Right kidney (tissue), 9 donors: ENCODE measurements at places on chromosomes 4 and X.

GRCh38 chr4:25795566-25796454 lies 67.0 kb downstream of the SEL1L3 start:
- no peak for DNase-seq

GRCh38 chr4:188295899-188296298 lies 156.7 kb downstream of the TRIML1 start:
- no peak for DNase-seq

DNA sequence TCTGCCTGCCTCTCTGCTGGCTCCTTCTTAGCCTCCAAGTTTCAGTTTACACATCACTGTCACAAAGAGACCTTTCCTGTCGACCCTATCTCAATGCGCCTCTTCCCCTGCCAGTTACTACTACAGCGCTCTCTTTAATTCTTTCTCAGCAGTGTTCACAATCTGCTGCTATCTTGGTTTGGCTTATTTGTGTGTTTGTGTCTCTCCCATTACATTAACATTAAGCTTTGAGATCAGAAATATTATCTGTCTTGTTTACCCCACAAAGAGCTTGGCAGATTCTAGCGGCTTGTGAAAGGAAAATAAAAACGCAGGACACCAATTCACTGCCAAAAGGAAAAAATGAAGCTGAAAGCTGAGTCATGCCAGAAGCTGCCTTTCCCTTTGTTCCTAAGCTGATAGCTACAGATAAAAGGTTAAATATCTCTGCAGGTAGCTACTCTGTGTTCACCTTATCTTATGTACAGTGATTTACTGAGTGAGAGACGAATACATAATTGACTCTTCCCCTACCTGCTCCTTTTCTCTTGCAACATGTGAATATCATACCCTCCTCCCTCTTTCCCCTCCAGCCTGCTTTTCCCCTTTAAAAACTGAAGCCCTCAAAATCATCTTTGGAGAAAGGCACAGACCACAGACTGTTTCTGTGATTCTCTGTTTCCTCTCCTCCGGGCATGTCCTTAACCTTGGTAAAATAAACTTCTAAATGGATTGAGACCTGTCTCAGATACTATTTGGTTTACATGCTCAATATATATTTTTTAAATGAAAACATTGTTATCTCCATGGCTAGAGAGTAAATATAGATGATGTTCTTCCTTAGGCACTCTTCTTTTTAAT lies 19.3 kb upstream of the SLC9A7 start:
- no peak for DNase-seq

DNA sequence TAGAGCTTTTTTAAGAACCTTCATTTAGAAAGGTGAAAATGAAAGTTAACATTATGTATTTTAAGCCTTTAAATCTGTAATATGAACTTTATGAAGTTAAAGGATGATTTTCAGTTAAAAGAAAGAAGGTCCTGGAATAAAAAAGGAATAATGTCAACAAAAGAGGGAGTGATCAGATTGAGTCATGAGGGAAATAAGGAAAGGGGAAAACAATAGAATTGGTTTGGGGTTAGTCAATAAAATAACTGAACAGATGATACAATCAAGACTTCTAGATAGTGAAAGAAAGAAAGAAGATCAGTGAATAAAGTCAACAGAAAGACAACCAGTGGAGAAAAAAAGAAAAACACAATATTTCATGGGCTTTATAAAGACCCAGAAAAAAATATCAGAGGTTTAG lies 291.6 kb upstream of the ARSJ start:
- no peak for DNase-seq

- DNase-seq, result no peak
These were observed 326.5 kb downstream of the ASMT start for GRCh38 chrX:1941321-1941720.

DNA sequence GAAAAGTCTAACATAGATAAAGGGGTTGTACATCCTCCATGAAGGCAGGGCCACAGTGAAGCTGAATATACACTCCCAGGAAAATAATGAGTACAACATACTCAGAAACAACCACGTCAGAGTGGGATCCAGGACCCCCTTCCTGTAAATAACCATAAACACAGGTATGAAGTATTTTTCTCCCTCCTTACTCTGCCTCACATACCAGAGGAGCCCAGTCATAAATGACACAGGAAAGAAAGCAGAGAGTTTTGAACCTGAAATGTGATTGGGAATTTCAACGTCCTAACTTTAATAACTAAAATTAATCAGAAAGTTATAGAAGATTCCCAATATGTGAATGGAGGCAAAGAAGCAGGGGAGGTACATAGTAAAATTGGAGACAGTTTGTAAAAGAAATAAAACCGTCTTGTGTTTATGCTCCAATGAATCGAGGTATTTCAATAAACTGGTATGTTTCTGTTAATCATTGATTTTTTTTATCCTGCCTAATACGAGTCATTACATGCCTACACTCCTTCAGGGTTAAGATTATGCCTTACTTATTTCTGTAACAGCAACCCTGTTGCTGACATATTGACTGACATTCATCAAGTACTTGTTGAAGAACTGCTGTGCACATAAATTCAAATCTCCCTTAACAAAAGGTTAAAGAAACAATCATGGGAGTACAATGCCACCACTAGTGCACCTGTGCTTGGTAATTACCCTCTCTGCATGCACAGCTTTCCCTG lies 431.3 kb downstream of the KCNIP4 start:
- no peak for DNase-seq

DNA sequence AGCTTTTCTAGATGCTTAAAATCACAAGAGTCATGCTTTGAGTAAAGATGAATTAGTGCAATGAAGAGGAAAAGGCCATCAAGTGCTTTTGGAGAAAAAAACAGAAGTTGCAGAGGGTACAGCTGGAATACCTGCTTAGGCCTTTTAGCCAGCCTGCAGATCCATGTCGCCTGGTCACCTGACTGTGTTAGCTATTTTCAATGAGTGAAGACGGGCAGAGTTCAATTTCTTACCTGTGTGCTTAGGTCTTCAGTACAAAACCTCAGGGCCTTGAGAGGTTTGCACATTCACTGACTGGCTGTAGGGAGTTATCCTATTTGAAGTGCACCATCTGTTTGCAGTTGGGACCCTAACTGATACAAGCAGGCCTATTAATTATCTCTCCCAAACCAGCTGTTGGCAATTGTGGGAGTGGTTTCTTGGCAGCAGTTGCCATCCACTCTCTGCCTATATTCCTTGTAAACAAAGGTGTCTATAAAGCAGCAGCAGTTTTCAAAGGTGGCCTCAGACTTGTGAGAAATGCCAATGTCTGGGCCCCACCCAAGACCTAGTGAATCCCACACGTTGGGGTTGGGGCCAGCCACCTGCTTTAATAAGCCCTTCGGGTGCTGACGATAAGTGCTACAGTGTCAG lies 16.3 kb upstream of the FAT1 start:
- no peak for DNase-seq

- DNase-seq, result no peak
These were observed 163.6 kb downstream of the ZNF674 start for GRCh38 chrX:46381630-46382029.

DNA sequence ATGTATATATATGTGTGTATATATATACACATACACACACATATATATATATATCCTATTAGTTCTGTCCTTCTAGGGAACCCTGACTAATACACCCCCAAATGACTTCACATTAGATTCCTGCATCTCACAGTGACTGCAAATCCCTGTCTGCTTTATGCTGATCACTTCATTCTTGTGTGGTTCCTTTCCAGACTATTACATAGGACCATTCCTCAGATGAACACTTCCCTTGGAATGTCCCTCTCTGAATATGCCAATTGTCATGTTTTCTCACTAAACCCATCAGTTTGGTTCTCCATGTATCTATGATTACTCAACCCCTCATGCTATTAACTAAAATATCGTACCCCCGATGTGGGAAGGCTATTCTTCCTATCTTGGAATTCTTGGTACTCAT lies 605.2 kb upstream of the NR3C2 start:
- no peak for DNase-seq

DNA sequence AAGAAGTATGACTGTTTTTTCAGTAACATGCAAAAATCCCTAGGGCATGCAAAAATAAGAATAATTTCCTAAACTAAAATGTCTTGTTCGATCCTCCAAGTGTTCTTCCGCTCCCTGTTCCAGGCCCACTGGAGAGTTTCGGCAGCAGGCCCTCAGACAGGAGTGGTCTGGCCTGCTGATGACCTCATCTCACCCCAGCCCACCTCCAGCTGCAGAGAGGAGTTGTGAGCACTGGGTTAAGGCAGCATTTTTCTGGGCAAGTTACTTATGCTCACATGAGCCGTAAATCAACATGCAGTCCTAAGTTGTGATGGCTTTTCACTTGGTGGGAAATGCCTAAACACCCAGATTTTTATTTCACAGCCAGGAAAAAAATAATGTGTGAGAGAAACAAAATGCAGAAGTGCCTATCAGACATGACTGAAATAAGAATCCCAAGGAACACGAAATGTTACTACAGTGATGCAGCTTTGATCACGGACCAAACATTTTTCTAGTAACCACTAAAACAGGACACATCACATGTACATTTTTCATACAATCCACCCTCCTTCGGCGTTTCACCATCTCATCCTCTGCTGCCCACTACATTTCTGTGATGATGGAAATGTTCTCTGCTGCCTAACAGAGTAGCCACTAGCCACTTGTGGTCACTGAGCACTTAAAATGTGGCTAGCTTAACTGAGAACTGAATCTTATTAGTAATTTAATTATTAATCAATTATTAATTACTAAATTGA lies 153.3 kb upstream of the TBL1X start:
- DNase-seq, result no peak

DNA sequence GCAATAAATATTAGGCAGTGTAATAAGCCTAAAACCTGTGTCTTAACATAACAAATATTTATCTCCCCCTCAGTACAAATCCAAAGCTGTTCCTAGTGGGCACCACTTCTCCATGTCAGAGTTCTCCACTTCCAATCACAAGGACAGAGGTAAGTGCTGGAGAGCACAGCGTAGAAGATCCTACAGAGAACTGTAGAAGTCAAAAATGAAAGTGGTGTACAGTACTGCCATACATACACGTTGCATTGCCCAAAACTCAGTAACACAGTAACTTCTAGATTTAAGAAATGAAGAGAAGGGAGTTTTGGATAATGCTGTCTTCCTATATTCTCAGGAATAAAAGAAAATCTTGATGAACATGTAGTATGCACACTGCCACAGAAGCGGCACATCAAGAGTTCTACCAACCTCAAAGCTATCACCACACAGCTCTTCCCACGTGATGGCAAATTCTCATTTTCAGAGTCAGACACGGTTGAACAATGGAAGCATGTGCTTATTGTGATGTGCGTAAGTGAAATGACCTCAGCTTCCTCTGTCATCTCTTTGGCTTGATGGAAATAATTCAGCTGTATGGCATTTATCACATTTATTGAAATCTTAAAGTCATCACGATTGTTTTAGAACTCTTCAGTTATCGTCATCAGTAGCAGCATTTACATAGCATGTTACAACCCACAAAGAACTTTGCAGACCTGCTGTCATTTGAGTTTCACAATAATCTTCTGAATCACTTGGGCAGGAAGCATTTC lies 27.1 kb upstream of the SPANXN4 start:
- DNase-seq, result no peak

- no peak for DNase-seq
These were observed 203.8 kb upstream of the NRK start for GRCh38 chrX:105618393-105619101.

DNA sequence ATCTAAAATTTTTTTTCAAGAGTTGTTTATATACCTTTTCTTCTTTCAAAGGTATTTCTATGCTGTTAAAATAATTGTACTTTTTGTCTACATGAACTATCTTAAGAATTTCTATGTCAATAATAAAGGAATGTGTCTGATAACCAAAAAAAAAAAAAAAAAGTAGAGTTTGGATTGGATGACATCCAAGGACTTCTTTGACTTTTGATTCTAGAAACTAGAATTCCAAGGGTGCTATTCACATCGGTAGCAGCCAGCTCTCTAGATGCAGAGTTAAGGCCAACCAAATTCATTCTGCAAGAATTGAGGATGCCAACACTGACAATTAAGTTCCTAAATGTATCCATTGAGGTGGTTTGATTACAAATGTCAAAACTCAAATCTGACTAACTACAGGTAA lies 42.0 kb upstream of the PRKG2 start:
- DNase-seq, result no peak

GRCh38 chrX:65528705-65529340 lies 5.8 kb downstream of the LAS1L start:
- DNase-seq, result no peak

DNA sequence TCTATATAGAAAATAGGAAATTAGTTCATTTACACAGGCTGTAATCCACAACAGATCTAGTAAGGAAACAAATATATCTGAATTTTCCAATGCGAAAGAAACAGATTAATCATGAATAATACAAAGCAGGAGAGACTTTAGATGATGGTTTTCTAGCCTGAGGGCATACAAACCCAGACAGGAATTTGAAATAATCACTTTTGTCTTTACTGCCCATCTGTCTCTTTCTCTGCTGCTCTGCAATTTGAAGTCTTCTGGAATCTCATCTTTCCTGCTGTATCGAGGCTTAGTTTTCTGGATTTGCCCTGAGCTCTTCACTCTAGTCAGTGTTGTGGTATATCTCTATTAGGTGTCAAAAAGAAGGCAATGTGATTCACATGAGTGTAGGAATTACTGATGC lies 711.8 kb upstream of the FAM241A start:
- DNase-seq, result no peak

GRCh38 chr4:19880206-19880605 lies 371.5 kb upstream of the SLIT2 start:
- no peak for DNase-seq

DNA sequence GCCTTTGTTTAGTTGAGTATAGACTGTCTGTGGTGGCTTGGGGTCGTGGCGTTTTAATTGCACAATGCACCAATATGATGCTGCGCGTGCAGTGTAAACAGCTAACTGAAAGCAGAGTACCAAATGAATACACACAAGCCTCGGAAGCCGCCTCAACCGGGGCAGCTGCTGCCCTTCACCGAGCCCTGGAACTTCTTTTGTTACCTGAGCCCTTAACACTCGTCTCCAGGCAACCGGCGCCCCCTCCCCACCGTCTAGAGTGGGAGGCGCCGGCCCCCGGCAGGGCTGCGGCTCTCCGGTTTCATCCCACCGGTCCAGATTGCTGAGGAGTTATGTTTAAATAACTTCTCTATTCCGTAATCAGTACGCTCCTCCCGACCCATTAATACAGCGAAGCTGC lies 173.2 kb upstream of the TBL1X start:
- peak; percentile 48 for DNase-seq

DNA sequence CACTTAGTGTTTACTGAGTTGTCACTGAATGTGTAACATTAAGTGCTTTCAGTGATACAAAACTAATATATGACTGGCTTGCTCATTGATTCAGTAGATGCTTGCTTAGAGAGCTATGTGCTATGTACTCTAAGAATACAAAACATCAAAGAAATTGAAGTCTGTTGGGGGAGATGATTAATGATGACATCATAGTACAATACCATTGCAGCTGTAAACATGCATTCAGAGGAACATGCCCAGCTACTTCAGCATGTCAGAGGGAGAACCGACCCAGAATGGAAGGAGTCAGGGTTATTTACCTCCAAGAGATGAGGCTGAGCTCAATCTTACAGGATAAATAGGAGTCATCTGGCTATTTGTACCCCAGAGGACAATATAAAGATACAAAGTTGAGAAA lies 290.8 kb downstream of the TENM3 start:
- no peak for DNase-seq

- no peak for DNase-seq
These were observed 142.1 kb upstream of the PABPC4L start for GRCh38 chr4:134343656-134344055.

GRCh38 chr4:183106839-183107238 lies 7.8 kb downstream of the WWC2 start:
- no peak for DNase-seq
